ENCODE measurements at places on chromosomes 11 and 22. TPM values are rescaled to one million over a fixed set of nuclear protein-coding genes. Genes with fewer than 3 reads are reported as not detected.

SGSM1 gene
- total RNA-seq = 5.8 TPM

- DNase-seq = peak; percentile 58
Measured at GRCh38 chr11:67303835-67304411, 593 bp downstream of the SSH3 start.

OR5L1 gene
- total RNA-seq = not detected

DNA sequence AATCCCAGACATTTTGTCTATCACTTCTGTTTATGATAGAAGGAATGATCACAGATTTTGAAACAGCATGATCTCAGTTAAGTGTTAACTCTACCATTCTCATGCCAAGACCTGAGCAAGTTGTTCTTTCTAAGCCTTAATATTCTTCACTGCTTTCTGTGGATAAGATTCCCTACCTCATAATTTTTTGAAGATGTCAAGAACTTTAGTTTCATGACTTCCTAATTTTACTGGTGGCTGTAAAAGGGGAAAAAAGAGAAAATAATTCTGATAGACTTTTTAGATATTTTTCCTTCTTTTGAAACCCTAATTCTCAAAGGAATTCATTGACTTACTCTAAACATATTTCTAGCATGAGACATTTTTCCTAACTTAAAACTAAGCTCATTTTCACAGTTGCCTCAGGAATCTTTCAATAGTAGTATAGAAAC lies 520.0 kb upstream of the LUZP2 start:
- DNase-seq = no peak

- no peak for DNase-seq
Measured at GRCh38 chr22:46002757-46003270, 25.9 kb upstream of the WNT7B start.

LRRC51 gene
- total RNA-seq = 24.5 TPM

- peak; percentile 85 for DNase-seq
Measured at GRCh38 chr11:117438371-117439000, 110.8 kb downstream of the CEP164 start.

DNA sequence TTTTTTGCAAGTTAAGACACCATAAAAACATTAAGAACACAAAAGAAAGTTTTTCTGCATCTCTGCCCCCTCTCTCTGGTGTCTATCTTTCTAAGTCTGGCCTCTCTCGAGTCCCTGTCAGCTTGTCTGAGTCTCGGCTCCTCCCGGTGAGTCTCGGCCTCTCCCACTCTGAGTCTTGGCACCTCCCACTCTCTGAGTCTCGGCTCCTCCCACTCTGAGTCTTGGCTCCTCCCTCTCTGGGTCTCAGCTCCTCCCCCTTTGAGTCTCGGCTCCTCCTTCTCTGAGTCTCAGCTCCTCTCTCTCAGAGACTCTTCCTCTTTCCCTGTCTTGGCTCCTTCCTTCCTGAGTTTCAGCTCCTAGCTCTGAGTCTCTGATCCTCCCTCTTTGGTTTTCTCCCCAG lies 72.5 kb upstream of the AMPD3 start:
- no peak for DNase-seq

GRCh38 chr22:26684168-26684567 lies 26.8 kb downstream of the MIAT start:
- DNase-seq = no peak

- no peak for DNase-seq
Measured at GRCh38 chr22:20298110-20298802, 21.6 kb downstream of the DGCR6L start.

INS gene
- not detected for total RNA-seq

GRCh38 chr22:32236970-32237369 lies 18.2 kb downstream of the SLC5A4 start:
- DNase-seq = no peak

UBQLNL gene
- 0.67 TPM for total RNA-seq

- no peak for DNase-seq
Measured at GRCh38 chr11:32899438-32899837, 6.8 kb downstream of the QSER1 start.

GRCh38 chr11:123161376-123162030 lies 33.5 kb downstream of the CLMP start:
- no peak for DNase-seq

DNA sequence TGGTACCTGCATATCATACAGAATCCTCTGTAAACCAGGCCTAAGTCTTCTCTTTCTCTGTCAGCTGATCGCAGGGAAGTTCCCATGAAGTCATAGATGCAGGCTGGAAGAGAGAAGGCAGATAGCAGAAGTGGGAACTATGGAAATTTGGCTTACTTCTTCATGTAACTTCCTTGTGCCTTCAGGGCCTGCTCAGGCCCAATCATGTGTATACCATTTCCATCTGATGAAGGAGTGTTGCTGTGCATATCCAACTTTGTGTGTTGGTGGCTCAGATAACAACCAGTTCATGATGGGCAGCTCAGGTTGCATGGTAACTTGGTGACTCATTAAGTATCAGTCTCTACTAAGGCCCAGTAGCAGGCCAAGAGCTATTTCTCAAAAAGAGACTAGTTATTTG lies 53.1 kb upstream of the CEP295 start:
- DNase-seq = no peak

MAJIN gene
- total RNA-seq = 0.27 TPM

DNA sequence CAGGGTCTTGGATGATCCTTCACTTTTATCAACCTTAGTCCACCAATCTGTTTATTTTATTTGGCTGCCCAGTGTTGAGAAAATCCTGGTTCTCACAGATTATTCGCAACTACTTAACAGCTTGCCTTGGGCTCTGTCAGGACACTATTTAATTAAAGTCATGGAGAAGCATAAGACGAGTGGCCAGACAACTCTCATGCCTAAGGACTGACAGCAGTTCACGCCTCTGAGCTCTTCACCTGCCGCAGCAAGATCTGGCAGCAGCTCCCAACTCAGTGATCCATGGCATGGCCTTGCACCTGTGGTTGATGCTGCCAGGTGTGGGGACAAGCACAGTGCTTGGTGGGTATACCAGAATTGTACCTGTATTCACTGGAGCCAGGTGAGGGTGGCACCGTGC lies 37.8 kb downstream of the HIRA start:
- DNase-seq = peak; percentile 17

CNTF gene
- 1.8 TPM for total RNA-seq

DNA sequence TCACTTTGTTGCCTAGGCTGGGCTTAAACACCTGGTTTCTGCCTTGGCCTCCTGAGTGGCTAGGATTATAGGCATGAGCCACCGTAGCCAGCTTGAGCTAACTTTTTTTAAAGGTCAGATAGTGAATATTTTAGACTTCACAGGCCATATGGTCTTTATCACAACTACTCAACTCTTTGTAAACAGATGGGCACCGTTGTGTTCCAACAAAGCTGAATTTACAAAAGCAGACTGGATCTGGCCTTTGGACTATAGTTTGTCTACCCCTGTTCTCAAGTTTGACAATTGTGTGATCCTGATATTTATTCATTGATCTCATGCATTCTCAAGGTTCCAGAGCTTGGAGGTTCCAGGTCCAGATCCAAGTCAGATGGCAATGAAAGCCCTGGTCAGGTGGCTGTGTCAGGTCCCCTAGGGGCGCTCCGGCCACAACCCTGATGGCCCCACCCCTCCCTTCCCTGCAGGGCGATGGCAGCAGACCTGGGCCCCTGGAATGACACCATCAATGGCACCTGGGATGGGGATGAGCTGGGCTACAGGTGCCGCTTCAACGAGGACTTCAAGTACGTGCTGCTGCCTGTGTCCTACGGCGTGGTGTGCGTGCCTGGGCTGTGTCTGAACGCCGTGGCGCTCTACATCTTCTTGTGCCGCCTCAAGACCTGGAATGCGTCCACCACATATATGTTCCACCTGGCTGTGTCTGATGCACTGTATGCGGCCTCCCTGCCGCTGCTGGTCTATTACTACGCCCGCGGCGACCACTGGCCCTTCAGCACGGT lies 15.8 kb downstream of the P2RY2 start:
- DNase-seq = no peak

- DNase-seq = no peak
Measured at GRCh38 chr11:117828611-117829368, 4.2 kb upstream of the FXYD2 start.

- DNase-seq = no peak
Measured at GRCh38 chr11:56764976-56765375, 16.5 kb upstream of the OR9G4 start.

SCUBE1 gene
- total RNA-seq = 0.89 TPM

DDIAS gene
- total RNA-seq = 1.3 TPM

ARHGEF17 gene
- 125 TPM for total RNA-seq

TMPRSS13 gene
- total RNA-seq = 8.5 TPM

OR4D5 gene
- total RNA-seq = 1.7 TPM

UPK3A gene
- 2.1 TPM for total RNA-seq

DAGLA gene
- 1.8 TPM for total RNA-seq

SDF2L1 gene
- total RNA-seq = 327 TPM

- DNase-seq = no peak
Measured at GRCh38 chr11:3738241-3738640, 59.1 kb downstream of the NUP98 start.

DGAT2 gene
- total RNA-seq = 9.9 TPM

NUP50 gene
- total RNA-seq = 109 TPM

DNA sequence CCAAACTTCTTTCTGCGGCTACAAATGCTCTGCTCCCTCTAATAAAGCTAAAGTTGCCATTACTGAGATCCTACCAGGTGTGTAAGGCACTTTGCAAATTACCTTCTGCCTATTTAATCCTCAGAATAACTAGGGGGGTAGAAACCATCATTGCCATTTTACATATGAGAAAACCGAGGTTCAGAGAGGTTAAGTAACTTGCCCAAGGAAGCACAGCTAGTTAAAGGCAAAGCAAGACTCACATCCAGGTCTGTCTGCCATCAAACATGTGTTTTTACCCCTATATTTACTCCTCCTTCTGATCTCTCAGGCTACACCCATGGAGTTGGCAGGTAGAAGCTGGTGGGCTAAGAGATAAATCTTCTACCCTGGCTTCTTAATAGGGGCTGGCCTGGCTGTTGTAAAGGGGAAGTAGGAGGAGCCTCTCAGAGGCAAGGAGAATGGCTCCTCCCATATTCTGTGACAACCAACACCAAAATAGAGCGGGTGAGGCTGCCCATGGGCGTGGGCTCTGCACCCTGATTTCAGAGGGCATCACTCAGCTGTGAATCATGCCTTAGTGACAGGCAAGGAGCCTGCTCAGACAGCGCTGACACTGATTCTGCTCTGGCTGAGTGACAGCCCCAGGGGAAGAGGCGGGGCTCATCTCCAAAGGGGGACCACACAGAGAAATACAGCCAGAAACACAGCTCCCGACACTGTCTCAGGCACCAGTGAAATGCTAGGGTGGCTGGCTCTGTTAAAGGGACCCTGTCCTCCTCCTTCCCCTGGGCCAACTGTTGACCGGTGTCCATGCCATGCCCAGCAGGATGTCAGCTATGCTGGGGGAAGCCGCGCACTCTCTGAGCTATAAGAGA lies 106.8 kb downstream of the ABTB2 start:
- DNase-seq = no peak

DNA sequence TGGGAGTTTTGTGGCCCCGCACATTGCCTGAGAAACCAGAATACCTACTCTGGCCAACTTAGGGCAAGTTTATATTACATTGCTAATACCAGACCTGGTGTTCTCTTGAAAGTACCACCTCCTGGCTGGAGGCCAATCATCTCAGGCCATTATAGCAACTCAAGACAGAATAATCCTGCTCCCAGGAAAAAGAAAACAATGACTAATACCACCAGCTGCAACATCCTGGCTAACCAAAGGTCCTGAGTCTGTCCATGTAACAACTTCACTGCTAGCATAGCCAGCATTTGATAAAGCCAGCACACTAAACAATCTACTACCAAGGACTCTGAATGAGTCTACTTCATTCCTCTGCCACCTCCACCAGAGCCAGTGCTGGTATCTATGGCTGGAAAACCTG lies 1298.7 kb upstream of the CNTN5 start:
- DNase-seq = no peak

MS4A6E gene
- not detected for total RNA-seq

DNA sequence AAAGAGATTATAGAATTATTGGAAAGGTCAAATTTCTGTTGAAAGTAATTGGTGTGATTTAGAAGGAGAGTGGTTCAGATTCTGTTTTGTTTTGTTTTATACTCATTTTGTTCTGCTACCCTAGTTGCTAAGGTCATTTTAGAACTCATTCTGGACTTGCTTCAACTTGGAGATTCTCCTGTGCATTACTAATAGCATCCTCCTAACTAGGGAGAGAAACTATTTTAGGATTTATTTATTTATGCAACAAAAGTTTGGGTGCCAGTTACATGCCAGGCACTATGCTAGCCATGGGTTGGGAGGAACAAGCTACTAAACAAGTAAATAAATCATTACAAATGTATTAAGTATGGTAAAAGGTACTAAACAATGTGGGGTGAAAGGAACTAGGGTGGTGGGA lies 84.0 kb downstream of the YAP1 start:
- DNase-seq = no peak

- DNase-seq = no peak
Measured at GRCh38 chr11:130202818-130203689, 43.5 kb downstream of the ST14 start.

DNA sequence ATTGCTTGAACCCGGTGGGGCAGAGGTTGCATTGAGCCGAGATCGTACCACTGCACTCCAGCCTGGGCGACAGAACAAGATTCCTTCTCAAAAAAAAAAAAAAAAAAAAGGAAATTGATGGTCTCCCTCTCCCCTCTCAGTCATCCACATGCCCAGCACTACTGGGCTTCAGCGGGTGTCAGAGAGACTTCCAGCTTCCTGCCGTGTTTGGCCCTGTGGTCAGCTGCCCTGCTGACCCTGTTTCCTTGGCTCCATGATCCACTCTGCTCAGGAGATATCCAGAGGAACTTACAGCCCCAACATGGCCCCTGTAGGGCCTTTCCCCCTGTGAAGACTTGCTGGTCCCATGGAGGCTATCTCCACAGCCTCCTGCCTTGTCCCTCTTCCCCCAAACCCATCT lies 6.1 kb upstream of the PNPLA3 start:
- no peak for DNase-seq

DNA sequence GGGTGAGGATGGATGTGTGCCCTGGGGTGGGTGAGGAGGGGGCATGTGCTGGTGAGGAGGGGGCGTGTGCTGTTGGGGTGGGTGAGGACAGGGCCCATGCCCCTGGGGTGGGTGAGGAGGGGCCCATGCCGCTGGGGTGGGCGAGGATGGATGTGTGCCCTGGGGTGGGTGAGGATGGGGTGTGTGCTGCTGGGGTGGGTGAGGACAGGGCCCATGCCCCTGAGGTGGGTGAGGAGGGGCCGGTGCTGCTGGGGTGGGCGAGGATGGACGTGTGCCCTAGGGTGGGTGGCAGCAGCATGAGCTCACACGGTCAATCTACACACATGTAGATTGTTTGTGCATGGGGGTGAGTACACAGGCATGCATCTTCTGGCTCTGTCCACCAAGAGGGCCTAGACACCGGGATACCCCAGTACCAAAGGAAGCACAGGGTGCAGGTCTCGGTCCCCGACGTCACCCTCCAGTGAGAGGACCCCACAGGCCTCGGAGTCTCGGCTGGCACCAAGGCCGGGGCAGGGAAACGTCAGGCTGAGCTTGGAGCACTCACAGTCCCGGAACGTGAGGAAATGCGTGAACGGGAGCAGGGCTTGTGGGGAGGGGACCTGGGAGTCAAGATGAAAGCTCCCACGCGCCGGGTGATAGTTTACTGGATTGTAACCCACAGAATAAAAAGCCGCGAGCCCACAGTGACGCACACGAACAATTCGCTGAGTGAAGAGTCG lies 37.4 kb upstream of the TOLLIP start:
- no peak for DNase-seq
